ENCODE measurements at places on chromosomes 3 and 15.

GRCh38 chr3:191240486-191240885 is 41.4 kb downstream of the OSTN start:
- H3K27me3 ChIP-seq: no peaks in the 10 kb centered on the region
- no peaks in the 10 kb centered on the region for H3K36me3 ChIP-seq
- H3K4me1 ChIP-seq: peaks cover 30% of the 10 kb centered on the region
- no peak for DNase-seq

- no peaks in the 10 kb centered on the region for H3K27me3 ChIP-seq
- no peaks in the 10 kb centered on the region for H3K4me1 ChIP-seq
- no peaks in the 10 kb centered on the region for H3K36me3 ChIP-seq
- DNase-seq: no peak
- H3K4me3 ChIP-seq: no peak overlapping the region
- H3K27ac ChIP-seq: no peak overlapping the region
Observed at GRCh38 chr3:152942366-152942765, 107.4 kb downstream of the P2RY1 start.

GRCh38 chr15:68558318-68559305 is 20.2 kb upstream of the CORO2B start:
- peaks cover 45% of the 10 kb centered on the region for H3K27me3 ChIP-seq
- H3K36me3 ChIP-seq: no peaks in the 10 kb centered on the region
- no peak for DNase-seq
- peaks cover 26% of the 10 kb centered on the region for H3K4me1 ChIP-seq

GRCh38 chr3:133588035-133588434 is 14.5 kb downstream of the CDV3 start:
- no peak for DNase-seq
- no peaks in the 10 kb centered on the region for H3K27me3 ChIP-seq
- no peak overlapping the region for H3K4me3 ChIP-seq
- H3K4me1 ChIP-seq: peaks cover 9% of the 10 kb centered on the region

GRCh38 chr3:173037840-173038483 is 103.1 kb downstream of the SPATA16 start:
- H3K4me1 ChIP-seq: no peaks in the 10 kb centered on the region
- DNase-seq: no peak
- no peaks in the 10 kb centered on the region for H3K36me3 ChIP-seq
- no peak overlapping the region for H3K27ac ChIP-seq
- no peak overlapping the region for H3K4me3 ChIP-seq

- H3K36me3 ChIP-seq: no peaks in the 10 kb centered on the region
- H3K27me3 ChIP-seq: no peaks in the 10 kb centered on the region
- peak overlapping the region; percentile 0 for H3K27ac ChIP-seq
- DNase-seq: peak; percentile 20
Observed at GRCh38 chr3:177679568-177680471, 482.5 kb upstream of the TBL1XR1 start.

DNA sequence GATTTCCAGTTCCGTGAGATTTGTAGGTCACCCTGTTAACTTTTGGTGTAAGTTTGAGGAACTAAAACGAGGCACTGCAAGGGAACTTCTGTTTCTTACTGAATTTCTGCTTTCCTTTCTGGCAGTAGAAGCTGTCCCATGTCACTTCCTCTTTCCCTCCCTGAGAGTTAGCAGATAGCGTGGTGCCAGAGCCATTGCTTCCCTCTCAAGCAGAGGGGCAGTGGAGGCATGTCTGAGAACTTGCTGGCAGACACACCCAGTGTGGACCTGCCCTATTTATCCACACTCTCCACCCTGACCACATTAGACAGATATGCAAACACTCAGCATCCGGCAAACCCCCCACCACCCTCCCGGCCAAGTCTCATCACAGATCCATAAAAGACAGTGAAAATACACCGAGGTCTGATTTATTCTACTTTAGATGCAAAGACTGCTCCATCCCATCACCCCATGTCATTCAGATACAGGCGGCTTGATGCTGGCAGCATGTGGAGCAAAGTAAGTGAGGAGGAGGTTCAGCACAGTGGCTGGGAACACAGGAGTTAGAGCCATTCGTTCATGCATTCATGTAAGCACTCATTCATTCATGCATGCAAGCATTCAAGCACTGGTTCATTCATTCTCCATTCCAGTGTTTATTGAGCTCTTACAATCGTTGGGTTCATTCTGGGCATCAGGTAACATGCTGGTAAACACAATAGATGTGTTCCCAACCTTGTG is 324.7 kb downstream of the SHQ1 start:
- no peaks in the 10 kb centered on the region for H3K27me3 ChIP-seq
- peak overlapping the region; percentile 71 for H3K4me3 ChIP-seq
- peaks cover 49% of the 10 kb centered on the region for H3K4me1 ChIP-seq
- peak; percentile 61 for DNase-seq
- no peaks in the 10 kb centered on the region for H3K36me3 ChIP-seq
- peak overlapping the region; percentile 95 for H3K27ac ChIP-seq

GRCh38 chr3:103167850-103168249 is 733.0 kb downstream of the ZPLD1 start:
- H3K27me3 ChIP-seq: no peaks in the 10 kb centered on the region
- H3K4me3 ChIP-seq: no peak overlapping the region
- H3K27ac ChIP-seq: no peak overlapping the region
- H3K4me1 ChIP-seq: no peaks in the 10 kb centered on the region
- no peak for DNase-seq

- H3K36me3 ChIP-seq: peaks cover 44% of the 10 kb centered on the region
- no peak for DNase-seq
- no peak overlapping the region for H3K4me3 ChIP-seq
Observed at GRCh38 chr15:63244976-63245645, 32.3 kb upstream of the APH1B start.

DNA sequence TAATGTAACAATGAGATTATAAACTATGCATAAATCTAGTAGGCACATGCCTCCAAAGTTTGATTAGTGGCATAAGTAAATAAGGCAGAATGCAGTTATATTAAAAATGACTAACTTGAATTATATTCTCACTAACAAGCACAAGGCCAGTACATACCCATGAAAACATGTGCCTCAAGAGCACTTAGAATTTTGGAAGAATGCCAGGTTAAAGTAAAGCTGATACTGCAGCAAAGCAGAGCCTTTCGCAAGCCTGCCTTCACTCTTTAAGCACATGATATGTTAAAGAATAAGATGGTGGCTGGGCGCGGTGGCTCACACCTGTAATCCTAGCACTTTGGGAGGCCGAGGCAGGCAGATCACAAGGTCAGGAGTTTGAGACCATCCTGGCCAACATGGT is 49.0 kb downstream of the KBTBD12 start:
- H3K4me3 ChIP-seq: no peak overlapping the region
- H3K27ac ChIP-seq: no peak overlapping the region
- H3K27me3 ChIP-seq: peaks cover 6% of the 10 kb centered on the region
- peaks cover 5% of the 10 kb centered on the region for H3K4me1 ChIP-seq

DNA sequence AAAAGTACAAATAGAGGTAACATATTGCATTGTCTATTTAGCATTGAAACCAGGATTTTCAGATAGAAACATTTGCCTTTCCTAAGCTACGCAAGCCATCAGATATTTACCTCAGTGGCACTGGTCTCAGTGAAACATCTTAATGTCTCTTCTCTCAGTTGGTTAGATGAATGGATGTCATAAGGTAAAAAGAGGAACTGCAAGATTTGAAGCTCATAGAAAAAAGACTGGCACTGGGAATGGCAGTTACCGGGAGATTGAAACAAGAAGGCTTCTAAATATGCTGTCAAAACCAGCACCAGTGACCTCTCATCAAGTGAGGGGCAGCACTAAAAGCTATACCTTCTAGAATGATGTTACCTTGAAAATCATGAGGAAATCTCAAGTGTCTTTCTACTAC is 486.4 kb downstream of the FHIT start:
- peaks cover 5% of the 10 kb centered on the region for H3K4me1 ChIP-seq
- no peaks in the 10 kb centered on the region for H3K36me3 ChIP-seq
- H3K27ac ChIP-seq: no peak overlapping the region
- H3K4me3 ChIP-seq: no peak overlapping the region

DNA sequence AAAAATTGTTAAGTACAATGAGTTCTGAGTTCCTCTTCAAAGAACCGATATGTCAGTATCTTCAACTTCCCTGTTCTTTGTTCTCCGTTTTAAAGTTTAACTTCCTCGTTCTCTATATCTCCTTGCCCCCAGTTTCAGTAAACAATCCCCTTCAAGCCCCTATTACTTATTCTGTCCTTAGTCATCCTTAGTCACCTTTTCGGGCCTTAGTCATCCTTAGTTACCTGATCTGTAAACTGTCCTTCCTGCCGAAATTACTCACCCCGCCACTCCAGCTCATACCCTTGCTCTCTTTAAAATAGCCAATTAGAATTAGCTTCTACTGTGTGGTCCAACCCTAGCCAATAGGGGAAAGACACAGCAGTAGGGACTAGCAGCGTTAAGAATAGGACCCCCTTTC is 1165.6 kb downstream of the NSUN3 start:
- H3K4me1 ChIP-seq: no peaks in the 10 kb centered on the region
- H3K4me3 ChIP-seq: no peak overlapping the region
- no peaks in the 10 kb centered on the region for H3K27me3 ChIP-seq
- H3K36me3 ChIP-seq: no peaks in the 10 kb centered on the region
- no peak overlapping the region for H3K27ac ChIP-seq

DNA sequence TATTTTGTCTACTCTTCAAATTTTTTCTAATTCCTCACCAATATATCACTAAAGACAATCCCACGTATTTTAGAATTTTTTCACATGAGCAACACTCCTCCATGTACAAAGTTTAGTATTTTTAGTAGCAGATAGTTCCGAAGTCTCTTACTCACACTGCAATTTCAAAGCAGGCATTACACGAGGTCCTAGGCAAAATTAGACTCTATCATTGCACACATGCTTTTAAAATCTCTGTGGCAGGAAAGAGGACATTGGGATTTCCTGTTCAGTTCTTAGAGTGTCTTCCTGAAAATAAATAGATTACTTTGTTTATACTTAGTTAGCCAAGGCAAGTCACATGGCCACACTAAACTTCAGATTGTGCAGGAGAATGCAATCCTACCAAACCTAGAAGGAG is 847.7 kb downstream of the ROBO2 start:
- DNase-seq: no peak
- no peaks in the 10 kb centered on the region for H3K27me3 ChIP-seq
- H3K4me3 ChIP-seq: no peak overlapping the region
- no peak overlapping the region for H3K27ac ChIP-seq
- H3K36me3 ChIP-seq: no peaks in the 10 kb centered on the region

DNA sequence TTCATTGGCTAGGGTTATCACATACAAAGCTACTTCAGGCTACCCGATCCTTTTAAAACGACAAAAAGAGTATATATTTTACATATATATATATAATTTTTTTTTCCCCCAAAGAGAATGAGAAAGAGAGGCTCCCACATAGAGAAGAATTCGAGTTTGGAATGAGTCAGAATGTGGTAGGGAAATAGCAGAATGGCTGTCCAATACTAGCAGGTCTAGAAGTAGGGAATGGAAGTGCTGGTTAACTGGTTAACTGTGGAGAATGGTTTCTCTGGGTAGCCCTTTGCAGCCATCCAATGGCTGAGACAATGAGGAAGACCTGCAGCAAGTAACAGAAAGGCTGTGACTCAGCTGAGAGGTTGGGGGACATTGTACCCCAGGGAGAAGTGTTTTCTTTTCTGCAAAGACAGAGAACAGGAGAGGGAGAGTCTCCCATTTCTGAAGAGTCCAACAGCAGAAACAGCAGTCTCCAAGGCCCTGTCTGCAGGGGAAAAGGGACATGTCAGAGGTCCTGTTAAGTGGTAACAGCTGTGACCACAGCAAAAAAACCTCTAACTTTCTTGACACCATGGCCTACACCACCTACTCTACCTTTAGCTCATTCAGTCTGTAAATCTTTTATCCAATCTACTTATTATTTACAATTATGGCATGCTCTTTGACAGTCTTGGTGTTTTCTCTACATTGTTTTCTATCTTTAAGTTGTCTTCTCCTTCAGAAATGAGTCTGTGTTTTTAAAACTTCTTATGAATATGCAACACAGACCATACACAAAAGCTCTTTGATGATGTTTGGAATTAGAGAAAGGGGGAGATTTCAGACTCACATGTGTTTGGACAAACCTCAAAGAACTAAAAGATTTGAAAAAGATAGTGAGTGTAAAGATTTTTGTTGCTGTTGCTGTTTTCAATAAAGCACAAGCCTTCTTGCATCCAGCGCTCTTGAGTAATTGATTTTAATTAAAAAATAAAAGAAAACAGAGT is 116.1 kb upstream of the SLC7A14 start:
- no peak for DNase-seq
- no peak overlapping the region for H3K4me3 ChIP-seq
- no peaks in the 10 kb centered on the region for H3K4me1 ChIP-seq

DNA sequence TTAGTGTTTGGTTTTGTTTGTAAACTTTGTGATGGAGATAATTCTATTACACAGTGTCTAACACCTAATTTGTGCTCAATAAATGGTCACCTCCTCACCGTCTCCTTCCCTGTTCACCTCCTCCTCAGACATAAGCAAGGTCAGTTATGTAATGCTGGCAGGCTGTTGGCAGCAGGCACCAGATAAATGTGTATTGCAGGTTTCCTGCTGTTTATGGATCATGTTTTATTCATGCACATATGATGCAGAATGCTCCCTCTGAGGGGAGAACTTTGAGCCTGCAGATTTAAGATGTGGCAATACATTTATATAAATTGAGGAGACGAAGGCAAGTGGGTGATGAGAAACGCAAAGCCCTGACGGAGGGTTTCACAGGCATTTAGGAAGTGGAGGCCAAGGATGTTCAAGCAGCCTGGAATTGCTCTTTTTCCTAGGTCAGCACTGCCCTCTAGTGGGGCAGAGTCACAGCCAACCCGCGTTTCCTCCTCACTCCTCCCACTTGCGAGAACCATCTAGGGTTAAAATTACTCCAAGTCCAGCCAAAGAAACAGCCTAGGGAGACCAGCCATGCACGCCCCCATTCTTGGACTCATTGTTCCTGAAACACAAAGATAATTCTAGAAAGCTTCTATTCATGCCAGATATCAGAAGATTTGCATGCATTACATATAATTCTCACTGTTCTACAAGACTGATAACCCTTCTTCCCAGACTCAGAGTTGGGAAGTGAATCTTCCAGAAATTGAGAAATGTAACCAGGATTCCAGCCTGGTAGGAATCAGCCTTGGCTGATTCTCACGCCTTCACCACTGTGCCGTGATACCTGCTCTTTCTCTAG is 228.7 kb downstream of the SLCO3A1 start:
- H3K27me3 ChIP-seq: peaks cover 10% of the 10 kb centered on the region
- H3K36me3 ChIP-seq: no peaks in the 10 kb centered on the region
- H3K27ac ChIP-seq: no peak overlapping the region
- H3K4me1 ChIP-seq: no peaks in the 10 kb centered on the region
